CMK (cell line): ENCODE measurements at places on chromosomes 2 and 18.

DNA sequence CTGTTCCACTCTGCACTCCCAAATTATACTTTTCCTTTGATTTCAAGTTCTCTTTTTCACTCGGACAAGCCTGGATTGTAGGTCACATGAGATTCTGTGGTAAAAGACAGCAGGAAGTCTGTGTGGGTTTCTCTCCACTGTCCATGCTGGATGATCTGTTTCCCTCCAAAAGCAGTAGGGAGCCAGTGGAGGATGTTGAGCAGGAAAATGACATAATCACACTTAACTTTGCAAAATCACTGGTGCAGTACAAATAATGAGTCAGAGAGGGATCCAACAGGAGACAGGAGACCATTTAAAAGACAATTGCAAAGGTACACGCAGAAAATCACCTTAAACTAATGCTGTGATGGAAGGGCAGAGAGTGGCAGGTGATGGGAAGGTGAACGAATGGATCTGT lies 301.3 kb downstream of the ZNF407 start:
- no peak for DNase-seq

- DNase-seq: no peak
Observed at GRCh38 chr2:23376972-23377371, 8.0 kb upstream of the KLHL29 start.

GRCh38 chr2:48888066-48888465 lies 132.5 kb upstream of the LHCGR start:
- no peak for DNase-seq

DNA sequence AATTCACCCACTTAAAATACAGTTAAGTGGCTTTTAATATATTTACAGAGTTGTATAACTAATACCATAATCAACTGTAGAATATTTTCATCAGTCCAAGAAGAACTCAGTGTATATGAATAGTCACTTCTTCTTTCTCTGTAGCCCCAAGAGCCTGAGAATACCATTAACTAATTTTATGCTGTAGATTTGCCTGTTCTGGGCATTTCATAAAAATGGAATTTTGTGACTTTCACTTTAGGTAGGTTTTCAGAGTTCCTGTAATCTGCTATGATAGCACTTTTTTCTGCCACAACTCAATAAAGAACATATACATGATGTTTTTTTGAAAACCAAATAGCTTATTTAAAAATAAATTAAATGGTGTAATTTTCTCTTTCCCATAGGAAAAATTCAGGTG lies 57.6 kb downstream of the CCDC102B start:
- no peak for DNase-seq

- DNase-seq: no peak
Observed at GRCh38 chr2:23803965-23804542, 122.9 kb downstream of the ATAD2B start.

GRCh38 chr18:9814431-9814830 lies 71.3 kb upstream of the TXNDC2 start:
- no peak for DNase-seq

DNA sequence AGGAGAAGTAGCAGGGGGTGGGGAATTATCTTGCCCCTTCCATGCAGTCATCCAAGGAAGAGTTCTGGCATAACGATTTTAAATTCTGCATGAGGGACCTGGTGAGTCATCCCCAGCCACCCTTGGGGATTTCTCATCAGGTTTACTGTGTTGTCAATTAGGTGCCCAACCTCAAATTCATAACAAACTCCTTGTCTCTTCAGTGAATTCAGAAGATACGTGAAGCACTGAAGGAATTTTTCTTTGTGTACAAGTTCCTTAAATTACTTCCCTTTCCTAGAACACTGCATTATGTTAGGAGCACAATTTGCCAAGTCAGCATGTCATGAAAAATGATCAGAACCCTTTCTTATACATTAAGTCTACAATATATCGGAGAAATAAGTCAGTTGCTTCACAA lies 70.8 kb upstream of the NOSTRIN start:
- DNase-seq: no peak

- no peak for DNase-seq
Observed at GRCh38 chr18:46439037-46439436, 218.0 kb downstream of the LOXHD1 start.

DNA sequence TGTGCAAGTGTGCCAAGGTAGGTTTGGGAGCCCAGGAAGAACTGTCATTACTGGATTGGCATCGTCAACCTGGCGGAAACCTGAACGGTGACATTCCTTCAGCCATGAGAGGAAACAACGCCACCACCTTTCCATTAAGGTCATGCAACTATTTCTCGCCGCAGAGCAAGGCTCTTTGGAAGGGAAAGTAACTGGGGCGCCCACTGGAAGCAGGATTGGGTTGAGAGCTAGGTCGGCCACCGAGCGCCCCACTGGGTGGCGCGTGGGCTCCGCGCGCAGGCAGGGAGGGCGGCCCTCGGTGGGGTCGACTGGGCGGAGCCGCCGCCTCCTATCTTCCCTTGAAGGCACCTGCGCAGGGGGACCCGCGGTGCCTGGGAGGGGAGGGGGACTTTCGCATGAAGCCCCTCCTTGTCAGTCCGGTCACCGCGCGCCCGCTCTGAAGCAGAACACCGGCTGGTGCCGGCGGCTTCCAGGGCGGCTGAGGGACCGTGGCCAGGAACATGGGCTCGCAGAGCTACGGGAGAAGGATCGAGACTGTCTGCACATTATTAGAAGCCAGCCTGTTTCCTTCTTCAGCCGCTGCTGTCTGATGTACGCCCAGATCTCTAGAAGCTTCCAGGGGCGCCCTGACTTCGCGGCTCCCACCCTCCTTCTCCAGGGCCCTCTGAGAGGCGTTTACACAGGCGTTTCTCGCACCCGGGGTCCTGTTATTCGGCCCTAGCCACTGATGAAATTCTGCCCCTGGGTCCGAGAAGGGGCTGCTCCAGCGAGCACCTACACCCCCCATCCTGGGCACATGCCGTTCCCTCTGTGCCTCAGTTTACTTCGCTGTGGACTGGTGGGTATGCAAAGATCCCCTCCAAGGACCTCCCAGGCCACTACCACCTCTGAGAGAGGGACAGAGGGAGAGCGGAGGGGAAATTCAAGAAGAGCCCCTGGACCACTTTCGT lies 27.3 kb upstream of the MAL start:
- no peak for DNase-seq

GRCh38 chr18:78865056-78865598 lies 114.5 kb upstream of the SALL3 start:
- DNase-seq: no peak

GRCh38 chr2:223901854-223902253 lies 43.3 kb downstream of the WDFY1 start:
- DNase-seq: no peak

DNA sequence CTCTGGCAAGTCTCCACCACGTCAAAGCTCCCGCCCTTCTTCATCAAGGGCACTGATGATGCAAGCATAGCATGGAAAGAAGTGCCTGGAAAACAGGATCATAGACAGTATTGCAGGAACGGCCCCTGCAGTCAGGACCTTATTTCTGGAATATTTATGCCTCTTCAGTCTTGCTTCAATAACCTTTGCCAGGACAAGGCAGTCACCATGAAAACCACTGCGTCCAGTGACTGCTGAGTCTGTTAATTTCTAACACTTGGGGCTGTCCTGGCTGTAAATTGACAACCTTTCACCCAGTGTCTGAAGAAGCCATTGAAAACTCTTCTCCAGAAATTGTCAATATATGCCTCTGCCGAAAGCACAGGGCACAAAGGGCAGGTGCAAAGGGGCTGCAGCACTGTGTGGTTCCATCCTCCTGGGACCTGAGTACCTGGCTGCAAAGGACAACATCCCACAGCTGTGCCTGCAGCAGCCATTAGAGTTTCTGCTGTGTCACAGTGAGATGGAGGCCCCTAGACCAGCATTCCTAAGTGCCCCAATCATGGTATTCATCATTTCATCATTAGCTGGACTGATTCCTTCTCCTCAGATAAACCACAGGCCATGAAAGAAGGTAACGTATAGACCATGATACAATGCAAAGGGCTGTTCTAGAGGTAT lies 819.6 kb downstream of the RNF144A start:
- DNase-seq: no peak

GRCh38 chr2:68809324-68810240 lies 61.6 kb downstream of the BMP10 start:
- DNase-seq: no peak

DNA sequence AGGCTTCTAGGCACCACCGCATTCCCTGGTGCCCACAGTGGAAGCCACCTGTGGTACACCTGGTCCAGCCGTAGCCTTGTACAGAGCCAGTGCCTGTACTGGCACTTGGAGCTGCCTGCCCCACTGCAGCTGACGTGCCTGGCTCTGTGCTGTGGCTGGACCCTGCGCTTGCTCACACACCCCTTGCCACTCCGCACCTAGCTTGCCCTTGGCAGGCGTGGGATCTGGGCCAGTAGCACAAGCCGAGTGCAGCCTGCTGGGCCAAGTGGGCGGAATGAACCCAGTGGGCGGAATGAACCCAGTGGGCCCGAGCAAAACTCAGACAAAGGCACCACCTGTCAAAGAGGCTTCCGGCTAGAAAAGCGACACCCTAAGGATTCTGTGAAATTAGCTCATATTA lies 126.3 kb downstream of the ARHGAP28 start:
- DNase-seq: no peak

GRCh38 chr2:46942143-46942526 lies 26.5 kb upstream of the MCFD2 start:
- no peak for DNase-seq

- DNase-seq: no peak
Observed at GRCh38 chr2:68829749-68830148, 41.4 kb downstream of the BMP10 start.
